ENCODE measurements at places on chromosomes 11 and 22.
A peak's percentile ranks its signal among the peaks of the same experiment; 100 is the strongest.

GRCh38 chr22:45548991-45549761 is 46.5 kb downstream of the FBLN1 start:
- no peak for DNase-seq

GRCh38 chr11:35671396-35672127 is 9.0 kb downstream of the TRIM44 start:
- no peak for DNase-seq

- peak; percentile 52 for DNase-seq
These were observed 49.0 kb downstream of the DNHD1 start for GRCh38 chr11:6545917-6546605.

- DNase-seq: peak; percentile 87
These were observed 706 bp downstream of the SF1 start for GRCh38 chr11:64777449-64778222.

DNA sequence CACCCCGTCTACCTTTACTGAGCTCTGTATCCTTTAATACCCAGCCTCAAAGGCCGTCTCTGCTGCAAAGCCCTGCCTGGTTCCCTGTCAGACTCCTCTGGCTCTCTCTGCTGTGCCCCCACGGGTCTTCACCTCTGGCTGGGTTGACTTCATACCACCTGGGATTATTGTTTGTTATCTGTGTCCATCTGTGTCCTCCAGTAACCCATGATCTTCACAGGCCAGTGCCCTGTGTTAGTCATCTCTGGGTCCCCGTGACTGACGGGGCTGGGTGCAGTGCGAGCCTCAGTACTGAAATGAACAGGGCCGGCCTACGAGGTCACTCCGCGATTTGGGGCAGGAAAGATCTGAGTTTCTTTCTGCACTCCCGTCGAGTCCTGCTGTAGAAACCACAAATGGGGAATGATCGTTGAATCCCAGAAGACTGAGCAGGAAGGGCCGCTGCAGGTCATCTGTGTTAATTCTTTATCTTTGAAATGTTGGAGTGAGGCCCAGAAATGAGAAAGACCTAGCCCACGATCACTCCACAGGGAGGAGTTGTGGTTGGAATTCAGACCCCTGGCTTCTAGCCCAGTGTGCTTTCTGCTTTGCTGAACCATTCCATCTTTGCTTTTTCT is 12.3 kb upstream of the TUB start:
- peak; percentile 69 for DNase-seq

GRCh38 chr22:28466399-28466798 is 213.2 kb downstream of the TTC28 start:
- no peak for DNase-seq

- peak; percentile 25 for DNase-seq
These were observed 9.1 kb upstream of the TAGLN start for GRCh38 chr11:117189941-117190544.

DNA sequence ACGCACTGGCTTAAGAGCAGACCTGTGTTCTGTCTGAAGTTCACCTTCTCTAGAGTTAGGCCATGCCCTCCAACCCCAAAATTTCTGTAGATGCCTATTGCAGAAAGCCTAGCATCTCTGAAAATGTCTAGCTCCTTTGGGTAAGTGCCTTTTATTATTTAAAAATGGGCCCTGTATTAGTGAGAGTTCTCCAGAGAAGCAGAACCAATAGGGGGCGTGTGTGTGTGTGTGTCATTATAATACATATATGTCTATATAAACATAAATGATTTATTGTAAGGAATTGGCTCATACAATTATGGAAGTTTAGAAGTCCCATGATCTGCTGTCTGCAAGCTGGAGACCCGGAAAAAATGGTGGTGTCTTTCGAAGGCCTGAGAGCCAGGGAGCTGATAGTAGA is 144.7 kb downstream of the TTC17 start:
- no peak for DNase-seq

- no peak for DNase-seq
These were observed 235.4 kb upstream of the NARS2 start for GRCh38 chr11:78809931-78810541.

- no peak for DNase-seq
These were observed 12.3 kb downstream of the PAX6 start for GRCh38 chr11:31798554-31799434.

DNA sequence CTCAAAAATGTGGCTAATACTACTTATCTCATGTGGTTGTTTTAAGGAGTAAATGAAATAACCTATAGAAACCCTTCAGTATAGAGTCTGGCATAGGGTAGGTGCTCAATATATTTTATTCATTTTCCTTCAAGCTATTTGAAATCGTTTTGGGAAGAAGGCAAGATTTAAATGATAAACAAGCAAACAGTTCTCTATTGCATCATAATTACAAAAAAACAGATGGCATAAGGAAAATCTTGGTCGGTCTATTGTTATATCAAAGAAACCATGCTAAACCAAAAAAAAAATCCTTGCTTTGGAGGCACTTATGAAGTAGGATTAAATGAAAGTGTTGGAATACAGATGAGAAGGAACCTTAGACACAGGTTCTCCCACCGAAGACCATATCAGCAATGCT is 4.7 kb downstream of the ZNF202 start:
- DNase-seq: no peak

DNA sequence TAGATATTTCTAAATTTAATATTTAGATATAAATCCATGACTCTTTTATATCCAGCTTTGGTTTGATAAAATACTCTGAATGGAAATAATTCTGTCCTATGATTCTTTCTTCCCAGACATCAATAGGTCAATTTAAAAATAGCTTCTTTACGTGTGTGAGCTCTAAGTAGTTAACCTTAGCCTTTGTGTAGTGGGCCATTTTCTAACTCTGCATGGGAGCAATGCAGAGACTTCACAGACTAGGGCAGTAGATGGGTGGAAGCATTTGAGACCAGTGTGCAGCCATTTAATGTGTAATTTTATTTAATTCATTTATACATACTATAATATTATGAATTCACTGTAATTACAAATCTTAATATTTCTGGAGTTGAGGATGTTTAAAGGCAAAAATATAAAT is 23.8 kb downstream of the GAS2 start:
- DNase-seq: no peak

DNA sequence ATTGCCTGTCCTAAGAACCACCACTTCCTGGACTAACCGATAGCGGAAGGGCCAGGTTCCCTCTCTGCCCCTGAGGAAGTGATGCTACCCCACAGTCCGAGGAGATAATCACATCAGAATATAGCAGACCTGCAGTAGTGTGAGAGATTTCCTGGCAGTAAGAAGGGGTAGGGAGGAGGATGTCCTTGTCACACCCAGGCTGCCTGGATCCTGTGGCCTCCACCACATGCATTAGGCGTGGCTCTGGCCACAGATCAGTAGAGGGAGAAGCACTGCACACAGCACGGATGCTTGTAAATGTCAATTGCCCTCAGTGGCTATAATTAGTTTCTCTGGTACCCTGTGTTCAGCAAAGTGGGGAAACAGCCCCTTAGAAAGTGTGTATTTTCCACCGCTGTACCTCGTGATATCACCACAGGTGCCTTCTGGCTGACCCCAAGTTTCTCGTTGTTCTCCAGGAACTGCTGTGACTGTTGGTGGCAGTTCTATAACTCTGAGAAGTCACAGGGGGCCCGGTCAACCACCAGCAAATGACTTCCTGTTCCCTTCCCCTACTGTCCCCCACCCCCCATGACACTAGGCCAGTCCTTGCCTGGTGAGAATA is 61.8 kb downstream of the UBASH3B start:
- no peak for DNase-seq

DNA sequence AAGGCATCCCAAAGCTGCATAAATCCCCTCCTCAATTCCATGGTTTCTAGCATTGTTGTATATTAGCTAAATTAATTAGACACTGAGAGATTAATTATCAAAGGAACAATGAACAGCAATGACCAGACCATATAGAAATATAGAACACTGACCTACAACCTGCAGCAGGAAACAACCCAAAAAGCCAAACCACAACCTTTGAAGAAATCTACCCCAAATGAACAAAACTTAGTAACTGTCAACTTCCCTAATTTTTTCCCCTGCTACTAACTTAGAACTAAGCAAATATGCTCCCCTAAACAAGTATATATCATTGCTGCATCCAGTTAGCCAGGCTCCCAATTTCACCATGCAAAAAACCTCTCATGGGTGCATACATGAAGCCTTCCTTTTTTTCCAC is 268.0 kb upstream of the ANO3 start:
- no peak for DNase-seq

GRCh38 chr11:83140691-83141455 is 16.1 kb upstream of the PCF11 start:
- DNase-seq: no peak

- no peak for DNase-seq
These were observed 2.2 kb upstream of the RFPL2 start for GRCh38 chr22:32206774-32207758.

- peak; percentile 69 for DNase-seq
These were observed 1.1 kb upstream of the ABTB2 start for GRCh38 chr11:34358728-34359547.

- no peak for DNase-seq
These were observed 10.9 kb downstream of the ZNF74 start for GRCh38 chr22:20404881-20405280.

DNA sequence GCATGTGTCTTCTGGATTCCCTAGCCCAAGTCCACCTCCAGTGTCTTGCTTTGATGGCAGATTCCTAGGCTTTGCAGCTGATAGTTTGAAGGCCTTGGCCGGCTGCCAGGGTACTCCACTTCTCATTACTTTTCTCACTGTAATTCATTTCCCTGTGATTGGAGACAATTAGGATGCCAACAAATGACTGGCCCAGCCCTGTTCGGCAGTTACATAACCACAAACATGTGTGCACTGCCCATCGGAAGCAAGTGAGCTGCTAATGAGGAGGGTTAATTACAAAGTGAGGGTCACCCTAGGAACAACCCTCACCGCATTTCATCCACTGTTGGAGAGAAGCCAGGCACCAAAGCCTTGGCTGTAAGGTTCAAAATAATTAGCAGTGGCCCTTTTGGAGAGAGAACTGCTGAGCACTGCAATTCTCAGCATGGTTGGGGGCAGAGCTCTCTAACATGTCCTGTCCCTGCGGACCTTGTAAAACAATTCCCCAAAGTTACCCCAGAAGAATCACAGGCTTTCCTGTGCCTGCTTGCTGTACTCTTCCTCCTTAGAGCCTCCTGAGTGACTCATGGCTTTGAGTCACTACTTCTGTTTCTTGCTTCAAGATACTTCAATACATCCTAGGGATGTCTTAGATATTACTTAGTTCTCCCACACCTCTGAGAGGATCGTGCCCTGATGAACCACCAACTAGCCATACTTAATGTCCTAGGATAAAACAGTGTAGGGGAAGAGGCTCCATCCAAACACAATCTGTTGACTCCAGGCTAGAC is 109.7 kb upstream of the GALNT18 start:
- no peak for DNase-seq

DNA sequence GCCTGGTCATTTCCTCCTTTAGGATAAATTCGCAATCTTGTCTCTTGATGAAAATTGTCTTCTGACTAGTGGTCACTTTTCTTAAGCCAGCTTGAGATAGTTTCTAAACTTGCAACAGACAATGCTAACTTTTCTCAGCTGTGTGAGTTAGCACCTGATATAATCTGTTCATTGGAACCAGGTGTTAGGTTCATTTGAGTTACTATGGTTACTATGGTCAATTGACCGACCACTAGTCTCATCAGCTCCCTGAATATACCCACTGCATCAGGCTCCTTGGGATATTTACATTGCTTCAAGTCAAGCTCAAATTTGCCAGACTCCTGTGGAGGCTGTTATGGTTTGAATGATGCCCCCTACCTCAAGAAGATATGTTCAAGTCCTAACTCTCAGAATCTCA is 54.5 kb downstream of the SC5D start:
- DNase-seq: no peak

DNA sequence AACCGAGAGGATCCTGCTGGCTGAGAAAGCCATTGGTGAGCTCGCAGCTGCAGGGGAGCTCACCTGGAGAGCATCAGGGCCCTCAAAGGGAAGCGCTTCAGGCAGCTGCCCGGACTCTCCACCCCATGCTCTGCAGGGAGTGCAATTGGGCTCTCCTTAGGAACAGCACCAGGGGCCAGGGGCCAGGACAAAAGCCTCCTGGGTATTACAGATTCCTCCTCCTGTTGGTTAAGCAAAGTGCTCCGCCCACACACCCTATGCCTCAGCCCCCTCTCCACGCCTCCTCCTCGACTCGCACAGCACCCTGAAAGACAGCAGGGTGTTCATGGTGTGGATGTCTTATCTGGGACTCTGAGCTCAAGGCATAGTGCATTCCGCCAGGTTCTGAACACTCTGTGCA is 139.9 kb downstream of the SHANK2 start:
- DNase-seq: no peak

GRCh38 chr11:111730871-111731591 is 35.2 kb downstream of the PPP2R1B start:
- DNase-seq: peak; percentile 59

DNA sequence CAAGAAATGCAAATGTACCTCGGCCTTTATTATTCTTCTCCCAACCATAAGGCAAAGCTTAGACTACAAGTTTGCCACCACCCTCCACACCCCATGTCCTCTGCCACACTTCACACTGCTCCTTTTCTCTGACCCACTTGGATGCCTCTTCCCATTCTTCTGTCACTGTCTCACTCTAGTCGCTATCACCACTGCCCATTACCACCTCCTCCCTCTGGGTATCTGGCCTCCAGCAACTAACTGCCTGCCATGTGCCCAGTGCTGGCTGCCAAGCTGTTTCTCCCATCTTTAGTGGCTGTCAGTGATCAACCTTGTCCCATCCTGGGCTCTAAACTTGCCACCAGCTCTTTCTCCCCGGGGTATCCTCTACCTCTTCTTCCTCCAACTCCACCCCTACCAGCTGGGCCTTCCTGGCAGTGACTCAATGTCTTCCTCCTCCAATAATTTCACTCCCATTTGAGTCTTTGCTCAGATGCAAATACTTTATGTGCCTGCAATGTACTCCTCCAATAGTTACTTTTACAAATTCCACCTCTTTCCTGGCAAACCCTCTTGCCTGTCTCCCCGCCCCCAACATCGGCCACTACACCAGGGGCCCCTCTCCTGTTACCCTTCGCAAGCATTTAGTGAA is 20.1 kb upstream of the KDM2A start:
- peak; percentile 30 for DNase-seq

DNA sequence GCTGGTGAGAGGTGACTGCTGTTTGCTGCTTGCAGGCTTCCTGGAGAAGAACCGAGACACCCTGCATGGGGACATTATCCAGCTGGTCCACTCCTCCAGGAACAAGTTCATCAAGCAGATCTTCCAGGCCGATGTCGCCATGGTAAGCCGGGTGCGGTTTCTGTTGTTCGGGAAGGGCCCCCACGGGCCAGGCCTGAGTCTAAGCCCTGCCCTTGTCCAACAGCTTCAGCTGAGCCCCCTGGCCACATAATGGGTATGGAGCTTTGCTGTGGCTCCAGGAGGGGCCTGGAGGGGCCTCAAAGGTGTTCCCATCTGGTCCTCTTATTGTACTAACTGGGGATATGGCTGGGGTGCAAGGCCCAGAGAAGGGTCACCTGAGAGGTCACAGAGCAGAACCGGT is 38.0 kb downstream of the MYO7A start:
- no peak for DNase-seq

All from heart left ventricle (tissue), 16 donors.